ENCODE measurements at places on chromosomes 1 and 21.

DNA sequence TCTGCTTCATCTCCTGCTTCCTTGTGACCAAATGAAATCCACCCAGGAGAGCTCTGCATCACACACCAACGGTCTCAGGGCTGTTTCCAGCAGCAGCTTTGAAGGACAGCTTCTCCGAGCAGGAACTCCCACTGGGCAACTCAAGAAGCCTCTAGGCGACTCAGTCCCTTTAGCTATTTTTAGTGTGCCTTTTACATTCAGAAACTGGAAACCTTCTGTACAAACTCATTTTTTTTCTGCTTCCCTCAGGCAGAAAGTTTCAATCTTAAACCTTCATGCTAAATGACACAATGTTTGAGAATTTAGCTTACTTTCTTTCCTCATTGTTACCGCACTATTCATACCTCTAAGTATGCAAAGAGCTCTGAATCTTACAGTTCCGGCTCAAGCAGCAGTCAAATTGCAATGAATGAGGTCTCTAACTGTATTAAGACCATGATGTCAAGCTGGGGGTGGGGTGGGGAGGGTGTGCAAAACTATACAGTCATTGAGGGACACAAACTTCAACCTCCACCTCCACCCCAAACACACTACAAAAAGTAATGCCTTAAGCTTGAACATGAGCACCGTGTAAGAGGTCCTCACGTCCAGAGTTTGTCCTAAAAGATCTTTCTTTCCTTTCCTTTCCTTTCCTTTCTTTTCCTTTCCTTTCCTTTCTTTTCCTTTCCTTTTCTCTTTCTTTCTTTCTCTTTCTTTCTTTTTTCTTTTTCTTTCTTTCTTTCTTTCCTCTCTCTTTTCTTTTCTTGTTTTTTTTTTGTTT, 16.4 kb upstream of the TARBP1 start:
- DNase-seq: no peak

DNA sequence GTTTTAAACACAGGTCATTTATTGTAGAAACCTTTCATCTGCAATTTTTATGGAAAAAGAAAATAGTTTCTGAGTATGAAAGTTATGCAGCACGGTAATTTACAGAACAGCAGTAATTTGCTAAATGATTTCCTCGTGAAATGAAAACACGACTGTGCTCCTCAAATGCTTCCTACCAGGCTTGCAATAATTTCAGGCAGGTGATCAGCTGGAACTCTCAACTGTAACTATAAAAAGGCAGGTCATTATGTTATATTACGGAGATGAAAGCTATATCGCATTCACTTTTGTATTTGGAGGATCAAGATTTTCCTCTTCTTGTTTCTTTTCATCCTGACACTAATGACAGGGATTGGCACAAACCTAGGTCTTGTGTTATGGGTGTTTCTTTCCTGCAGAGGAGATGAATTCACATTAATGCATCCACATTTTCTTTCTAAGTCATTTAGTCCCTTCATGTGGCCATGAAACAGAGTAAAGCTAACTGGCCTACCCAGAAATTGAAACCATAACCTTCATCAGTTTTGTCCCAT, 57.4 kb downstream of the SAMSN1 start:
- no peak for DNase-seq

DNA sequence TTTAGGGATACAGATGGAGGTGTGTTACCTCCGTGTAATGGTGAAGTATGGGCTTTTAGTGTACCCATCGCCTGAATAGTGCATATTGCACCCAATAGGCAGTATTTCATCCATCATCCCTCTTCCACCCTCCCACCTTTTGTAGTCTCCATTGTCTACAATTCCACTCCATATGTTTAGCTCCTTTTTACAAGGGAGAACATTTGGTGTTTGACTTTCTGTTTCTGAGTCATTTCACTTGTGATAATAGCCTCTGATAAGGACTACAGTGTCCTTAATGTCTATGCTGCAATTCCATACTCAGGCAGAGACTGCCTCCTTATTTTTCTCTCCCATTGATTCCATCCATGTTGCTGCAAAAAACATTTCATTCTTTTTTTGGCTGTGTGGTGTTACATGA, 48.7 kb downstream of the OVGP1 start:
- DNase-seq: no peak

DNA sequence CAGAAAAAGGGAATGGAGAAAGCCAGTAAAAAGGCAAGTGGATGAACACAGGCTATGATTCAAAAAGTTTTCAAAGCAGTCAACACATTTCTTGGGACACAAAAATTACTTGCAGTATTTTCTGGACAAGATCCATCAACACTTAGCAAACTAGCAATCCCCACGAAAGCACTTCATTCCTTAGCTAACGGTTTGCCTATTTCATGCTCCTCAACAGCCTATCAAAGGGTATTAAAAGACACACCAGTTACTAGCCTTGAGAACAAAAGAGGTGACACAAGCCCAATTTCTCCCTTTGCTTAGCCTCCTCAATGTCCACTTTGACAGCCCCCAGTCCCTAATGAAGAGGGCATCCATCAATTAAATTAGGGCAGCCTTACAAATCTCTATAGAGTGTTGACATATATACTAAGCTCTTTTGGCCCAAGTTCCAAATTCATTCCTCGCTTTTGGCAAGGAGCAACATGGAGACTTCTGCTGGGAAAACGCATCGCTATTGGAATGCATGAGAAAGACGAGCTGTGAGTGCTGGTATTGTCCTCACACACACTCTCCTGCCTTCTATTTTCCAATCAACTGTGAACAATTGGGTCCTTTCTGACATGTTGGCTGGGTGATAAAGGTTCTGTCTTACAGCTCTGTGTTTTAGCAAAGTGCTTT, 180.0 kb downstream of the TNR start:
- no peak for DNase-seq

Measured in cortex of kidney (tissue), 1 donor.